Uterus (tissue), 4 donors: ENCODE measurements at places on chromosomes 7 and 10.
A peak's percentile ranks its signal among the peaks of the same experiment; 100 is the strongest.

DNA sequence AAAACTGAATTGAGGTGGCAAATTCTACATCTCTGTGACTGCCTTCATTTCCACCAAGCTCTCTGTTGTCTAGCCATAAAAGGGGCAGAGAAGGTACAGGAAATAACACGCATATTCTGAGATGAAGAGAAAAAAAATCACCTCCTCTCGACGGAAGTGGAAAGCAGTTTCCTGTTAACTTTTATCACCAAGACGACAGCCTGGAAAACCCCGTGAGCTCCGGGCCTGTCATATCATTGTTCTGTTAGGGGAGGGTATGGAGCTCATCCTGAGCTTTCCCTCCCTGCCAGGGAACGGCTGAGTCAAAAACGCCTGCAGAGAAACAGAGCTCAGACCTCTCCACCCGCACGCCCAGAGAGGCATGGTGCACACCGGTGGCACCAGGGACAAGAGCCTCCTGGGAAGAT is 200.3 kb downstream of the PRPF18 start:
- DNase-seq = no peak

GRCh38 chr10:697097-697875 is 7.8 kb upstream of the DIP2C start:
- DNase-seq = no peak

DNA sequence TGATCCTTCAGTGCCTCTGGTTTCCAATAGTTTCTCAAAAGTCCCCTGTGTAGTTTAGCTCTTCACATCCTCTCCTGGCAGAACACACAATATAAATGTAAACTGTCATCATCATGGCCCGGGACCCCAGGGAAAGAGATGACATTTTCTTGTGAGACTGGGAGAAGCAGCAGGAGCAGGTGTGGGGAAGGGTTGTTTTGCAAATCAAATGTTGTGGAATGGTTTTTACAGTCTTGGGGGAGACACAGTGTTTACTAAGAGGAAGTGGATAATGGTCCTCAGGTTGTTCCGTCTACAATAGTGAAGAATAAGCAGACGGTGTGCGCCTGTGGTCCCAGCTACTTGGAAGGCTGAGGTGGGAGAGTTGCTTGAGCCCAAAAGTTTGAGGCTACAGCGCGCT is 159.1 kb downstream of the SEC23IP start:
- DNase-seq = no peak

GRCh38 chr10:85615556-85615955 is 751.0 kb downstream of the GRID1 start:
- no peak for DNase-seq

- no peak for DNase-seq
These were observed 61.2 kb downstream of the PRKAR2B start for GRCh38 chr7:107105591-107106245.

DNA sequence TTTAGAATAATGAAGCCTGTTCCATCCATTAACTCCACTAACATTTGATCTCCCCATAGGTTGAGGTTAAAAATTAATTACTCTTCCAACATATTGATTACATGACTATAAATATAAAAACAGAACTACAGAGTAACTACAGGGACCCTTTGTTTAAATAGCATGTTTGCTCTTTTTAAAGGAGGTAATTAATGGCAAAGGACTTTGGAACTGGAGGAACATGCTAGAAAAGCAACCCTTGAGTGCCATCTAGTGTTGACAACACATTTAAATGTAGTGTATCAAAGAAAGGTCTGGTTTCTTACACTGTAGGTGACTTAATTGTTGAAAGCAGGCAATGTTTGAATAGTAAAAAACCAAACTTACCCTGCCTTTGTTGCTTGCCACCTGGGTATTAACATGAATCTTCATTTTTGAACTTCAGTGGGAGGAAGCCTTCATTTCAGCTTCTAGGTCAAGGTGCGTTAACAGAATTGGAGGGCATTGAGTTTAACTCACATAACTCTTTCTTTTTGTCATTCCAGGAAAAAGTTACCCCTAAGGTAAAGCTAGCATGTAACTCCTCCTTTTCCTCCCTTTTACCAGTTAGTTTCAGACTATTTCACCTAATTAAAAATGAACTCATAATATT is 52.6 kb upstream of the CAPZA2 start:
- no peak for DNase-seq

DNA sequence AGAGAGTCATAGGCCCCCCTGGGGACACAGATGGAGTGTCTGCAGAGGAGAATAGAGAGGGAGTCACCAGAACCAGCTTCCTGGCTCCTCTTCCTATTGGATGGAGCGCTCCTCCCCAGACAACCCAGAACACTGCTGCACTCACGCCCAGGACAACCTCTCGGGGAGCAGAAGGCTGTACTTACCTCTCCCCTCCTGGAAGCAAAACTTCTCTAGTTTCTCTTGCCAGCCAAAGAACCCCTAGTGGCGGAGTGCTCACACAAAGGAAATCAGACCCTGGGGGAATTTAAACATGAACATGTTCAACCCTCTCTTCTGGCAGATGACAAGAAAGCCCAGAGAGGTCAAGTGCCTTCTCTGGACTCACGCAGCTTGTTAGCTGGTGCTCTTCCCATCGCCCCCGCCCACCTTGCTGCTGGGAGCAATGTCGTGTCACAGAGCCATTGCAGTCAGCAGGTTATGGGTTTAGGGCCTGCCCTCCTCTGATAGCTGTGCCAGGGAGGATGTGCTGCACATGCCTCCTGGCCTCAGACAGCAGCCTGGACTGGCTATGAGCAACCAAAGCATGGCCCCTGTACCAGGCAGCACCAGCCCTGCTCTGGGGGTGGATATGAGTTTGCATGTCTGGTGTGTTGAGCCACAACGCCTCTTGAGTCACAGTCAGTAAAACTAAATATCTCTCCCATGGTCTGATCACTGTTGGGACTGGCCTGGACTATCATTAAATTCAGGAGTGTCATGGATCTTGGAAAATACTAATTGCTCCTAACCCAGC is 84.4 kb downstream of the SLIT1 start:
- no peak for DNase-seq

GRCh38 chr10:119149729-119150128 is 15.8 kb downstream of the SFXN4 start:
- DNase-seq = no peak

GRCh38 chr7:43044511-43044910 is 67.9 kb upstream of the HECW1 start:
- DNase-seq = no peak

DNA sequence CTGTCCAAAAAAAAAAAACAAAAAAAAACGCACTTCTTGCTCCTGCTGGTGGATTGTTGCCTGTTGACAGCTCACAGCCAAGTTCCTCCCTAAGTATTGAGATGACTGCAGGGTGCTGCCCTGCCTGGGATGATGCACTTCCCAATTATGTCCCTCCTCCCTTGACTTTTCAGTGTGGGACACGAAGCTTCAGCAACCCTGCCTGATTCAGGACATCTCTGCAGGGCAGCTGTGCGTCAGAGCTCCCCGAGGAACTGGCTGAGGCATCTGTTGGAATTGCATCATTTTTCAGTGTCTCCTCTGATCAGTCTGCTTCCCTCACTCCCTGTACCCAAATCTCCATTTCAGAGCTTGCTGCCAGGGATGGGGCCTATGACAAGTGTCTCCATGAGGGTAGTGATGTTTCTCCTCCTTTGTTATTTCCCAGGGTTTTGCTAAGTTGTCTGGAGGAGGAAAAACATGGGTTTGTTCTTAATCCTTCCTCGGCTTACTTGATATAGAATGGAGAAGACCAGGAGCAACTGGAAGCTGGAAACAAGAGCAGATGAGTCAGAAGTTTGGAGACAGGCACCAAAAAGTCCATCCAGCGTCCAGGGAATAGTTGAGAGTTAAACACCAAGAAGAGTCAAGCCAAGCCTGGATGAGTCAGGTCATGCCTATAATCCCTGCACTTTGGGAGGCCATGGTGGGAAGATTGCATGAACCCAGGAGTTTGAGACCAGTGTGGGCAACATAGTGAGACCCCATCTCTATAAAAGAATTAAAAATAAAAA is 355.1 kb downstream of the GALNT17 start:
- DNase-seq = peak; percentile 30

DNA sequence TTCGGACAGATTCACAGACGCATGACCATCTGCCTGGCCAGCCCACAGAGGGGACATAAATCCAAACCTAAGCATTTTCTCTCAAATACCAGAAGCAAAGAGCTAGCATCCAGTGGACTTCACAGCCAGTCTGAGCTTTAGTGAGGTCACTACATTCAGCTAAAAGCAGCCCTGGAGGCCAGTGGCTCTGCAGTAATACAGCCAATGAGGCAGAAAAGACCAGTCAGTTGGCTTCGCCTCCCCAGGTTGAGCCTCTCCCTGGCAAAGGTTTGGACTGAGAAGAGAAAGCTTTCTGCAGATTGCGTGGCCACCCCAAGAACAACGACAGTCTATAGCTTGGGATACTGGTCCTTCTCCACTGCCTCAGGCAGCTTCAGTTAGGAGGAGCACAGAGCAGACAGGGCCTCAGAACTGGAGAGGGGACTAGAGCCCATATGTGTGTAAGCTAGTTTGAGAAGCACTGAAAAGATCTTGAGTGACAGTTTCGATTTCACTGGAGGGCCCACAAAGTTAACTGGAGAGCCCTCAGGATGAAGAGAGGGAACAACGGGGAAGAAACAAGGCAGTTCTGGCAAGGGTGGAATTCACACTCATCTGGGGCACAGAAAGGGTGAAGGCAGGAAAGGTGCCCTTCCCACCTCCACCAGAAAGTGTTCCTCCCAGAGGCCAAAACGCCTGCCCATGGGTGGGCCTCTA is 3.8 kb downstream of the WDR91 start:
- DNase-seq = no peak

GRCh38 chr10:61197057-61197456 is 253.1 kb upstream of the RHOBTB1 start:
- no peak for DNase-seq
